ENCODE measurements at places on chromosomes 1 and 21. TPM values are rescaled to one million over a fixed set of nuclear protein-coding genes. Genes with fewer than 3 reads are reported as not detected.

JTB gene
- total RNA-seq, result 194 TPM

DYNLT5 gene
- total RNA-seq, result not detected

TTC24 gene
- total RNA-seq, result not detected

OR2M3 gene
- total RNA-seq, result not detected

GPR52 gene
- 1.2 TPM for total RNA-seq

RXFP4 gene
- not detected for total RNA-seq

PADI2 gene
- total RNA-seq, result 0.20 TPM

PROK1 gene
- not detected for total RNA-seq

DNAJC8 gene
- total RNA-seq, result 59.6 TPM

FCER1G gene
- total RNA-seq, result 2.1 TPM

NES gene
- not detected for total RNA-seq
